ENCODE measurements at places on chromosomes 5 and 9. TPM values are rescaled to one million over a fixed set of nuclear protein-coding genes. Genes with fewer than 3 reads are reported as not detected.

RNF44 gene
- total RNA-seq, result 2.1 TPM

RBM22 gene
- total RNA-seq, result 13.7 TPM

RLN2 gene
- total RNA-seq, result 0.90 TPM

GRCh38 chr5:14944350-14944739 is 72.8 kb upstream of the ANKH start:
- DNase-seq, result no peak

- DNase-seq, result peak; percentile 48
These were observed 8.9 kb downstream of the CXCL14 start for GRCh38 chr5:135569755-135570452.

GRCh38 chr5:54756301-54756700 is 229.1 kb downstream of the ESM1 start:
- peak; percentile 47 for DNase-seq

DNA sequence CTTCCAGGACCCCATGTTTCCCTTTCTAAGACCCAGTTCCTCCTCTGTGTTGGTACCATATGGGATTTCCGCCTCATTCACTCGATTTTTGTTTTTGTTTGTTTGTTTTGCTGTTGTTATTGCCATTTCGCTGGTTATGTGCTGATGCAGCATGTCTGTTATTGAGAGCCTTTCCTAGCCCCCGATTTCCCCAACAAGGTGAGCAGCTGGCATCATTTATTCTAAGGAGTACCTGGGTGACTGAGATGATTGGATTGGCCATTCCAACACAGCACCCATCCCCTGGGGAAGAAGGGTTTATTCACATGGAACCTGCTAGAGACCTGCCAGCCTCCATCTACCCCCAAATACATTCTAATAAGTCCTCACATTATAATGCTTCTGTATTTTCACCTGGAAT is 2.7 kb downstream of the GLRA1 start:
- DNase-seq, result no peak

- DNase-seq, result no peak
These were observed 300.0 kb upstream of the VLDLR start for GRCh38 chr9:2321523-2322148.

DNA sequence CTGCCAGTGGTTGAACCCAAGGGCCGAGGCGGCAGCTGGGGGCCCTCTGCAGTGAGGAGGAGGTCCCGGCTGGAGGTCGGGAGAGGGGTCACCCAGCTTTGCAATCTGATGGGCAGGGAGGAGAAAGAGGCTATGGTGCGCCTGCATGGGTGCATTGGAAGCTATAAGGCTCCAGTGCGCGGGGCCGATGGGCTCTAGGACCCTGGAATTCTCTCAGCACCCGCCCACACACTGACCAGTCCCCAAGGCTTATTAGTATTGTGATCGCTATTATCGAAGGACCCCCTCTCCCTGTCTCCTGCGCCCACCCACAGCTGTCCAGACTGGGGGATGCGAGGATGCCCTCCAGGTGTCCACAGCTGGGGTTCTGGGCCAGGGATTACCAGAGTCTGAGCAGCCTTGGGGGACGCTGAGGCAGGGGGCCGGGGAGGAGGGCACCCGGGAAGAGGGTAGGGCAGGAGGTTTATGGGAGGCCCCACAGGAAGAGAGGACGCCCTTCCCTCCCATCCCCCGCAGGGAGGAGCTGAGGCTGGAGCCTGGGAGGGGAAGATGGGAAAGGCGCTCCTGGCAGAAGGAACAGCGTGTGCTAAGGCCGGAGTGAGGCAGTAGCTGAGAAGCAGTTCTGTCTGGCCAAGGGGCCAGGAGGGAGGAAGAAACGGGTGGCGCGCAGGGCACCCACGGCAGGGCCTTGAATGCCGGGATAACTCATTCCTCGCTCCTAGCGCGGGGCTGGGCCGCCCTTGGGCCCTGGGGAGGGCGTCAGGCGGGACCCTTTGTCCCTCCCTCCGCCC is 24.2 kb downstream of the C9orf50 start:
- peak; percentile 41 for DNase-seq

DNA sequence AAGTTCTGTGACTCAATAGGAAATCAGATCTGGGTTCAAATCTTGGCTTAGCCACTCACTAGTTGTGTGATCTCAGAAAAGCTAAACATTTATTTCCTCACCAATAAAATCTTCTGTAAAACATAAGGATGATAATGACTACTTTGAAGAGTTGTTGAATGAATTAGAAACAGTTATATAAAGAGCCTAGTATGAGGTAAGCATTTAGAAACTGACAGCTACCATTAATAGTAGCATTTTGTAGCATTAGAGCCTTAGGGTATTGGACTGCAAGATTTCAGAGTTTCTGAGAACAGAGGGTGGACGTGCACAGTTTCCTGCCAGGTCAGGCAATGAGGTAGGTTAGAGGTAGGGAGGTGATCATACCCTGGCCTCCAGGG is 293.2 kb downstream of the CWC27 start:
- DNase-seq, result no peak

GRCh38 chr9:127767909-127768331 is 10.5 kb downstream of the SH2D3C start:
- no peak for DNase-seq

DNA sequence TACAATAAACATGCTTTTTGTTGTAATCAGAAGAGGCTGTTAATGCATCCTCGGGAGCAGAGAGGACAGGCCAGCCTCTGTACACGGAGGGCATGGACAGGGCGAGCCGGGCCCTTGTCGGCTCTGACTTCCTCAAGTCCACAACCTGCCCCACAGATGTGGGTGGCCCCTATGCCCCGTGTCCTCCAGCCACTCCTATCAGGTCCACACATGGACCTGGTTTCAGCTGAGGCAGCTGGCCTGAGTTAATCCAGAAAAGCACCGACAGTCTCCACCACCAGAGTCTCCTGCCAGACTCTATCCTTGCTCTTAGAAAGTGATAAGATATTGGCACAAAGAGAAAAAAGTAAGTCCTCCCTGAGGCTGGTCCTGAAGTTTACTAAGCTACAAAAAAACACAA is 52.4 kb upstream of the PHYKPL start:
- no peak for DNase-seq

GRCh38 chr9:95189251-95190098 is 128.0 kb downstream of the FANCC start:
- DNase-seq, result no peak

GRCh38 chr5:93164690-93165089 is 416.3 kb downstream of the NR2F1-AS1 start:
- peak; percentile 70 for DNase-seq

DNA sequence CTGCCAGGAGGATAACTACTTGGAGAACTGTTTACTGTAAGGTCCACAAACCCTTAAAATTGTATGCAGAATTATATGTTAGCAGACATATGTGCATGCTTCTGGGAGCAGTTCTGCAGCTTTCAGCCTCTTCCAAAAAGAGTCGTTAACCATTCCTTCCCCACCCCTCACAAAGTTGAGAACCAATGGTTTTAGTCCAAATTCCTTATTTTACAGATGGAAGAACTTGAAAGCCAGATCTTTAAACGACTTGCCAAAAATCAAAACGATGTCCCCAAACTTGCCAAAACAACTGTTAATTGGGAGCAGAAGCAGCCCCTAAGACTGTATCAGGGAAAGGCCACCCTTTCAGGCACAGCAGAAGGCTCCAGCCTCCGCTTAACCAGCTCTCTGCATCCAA is 266.4 kb upstream of the ANKRD55 start:
- no peak for DNase-seq

GRCh38 chr9:129785866-129786265 is 17.1 kb upstream of the TOR1B start:
- no peak for DNase-seq

Measured in bronchial epithelial cell (primary cell).